ENCODE measurements at places on chromosomes 12 and 14.

DNA sequence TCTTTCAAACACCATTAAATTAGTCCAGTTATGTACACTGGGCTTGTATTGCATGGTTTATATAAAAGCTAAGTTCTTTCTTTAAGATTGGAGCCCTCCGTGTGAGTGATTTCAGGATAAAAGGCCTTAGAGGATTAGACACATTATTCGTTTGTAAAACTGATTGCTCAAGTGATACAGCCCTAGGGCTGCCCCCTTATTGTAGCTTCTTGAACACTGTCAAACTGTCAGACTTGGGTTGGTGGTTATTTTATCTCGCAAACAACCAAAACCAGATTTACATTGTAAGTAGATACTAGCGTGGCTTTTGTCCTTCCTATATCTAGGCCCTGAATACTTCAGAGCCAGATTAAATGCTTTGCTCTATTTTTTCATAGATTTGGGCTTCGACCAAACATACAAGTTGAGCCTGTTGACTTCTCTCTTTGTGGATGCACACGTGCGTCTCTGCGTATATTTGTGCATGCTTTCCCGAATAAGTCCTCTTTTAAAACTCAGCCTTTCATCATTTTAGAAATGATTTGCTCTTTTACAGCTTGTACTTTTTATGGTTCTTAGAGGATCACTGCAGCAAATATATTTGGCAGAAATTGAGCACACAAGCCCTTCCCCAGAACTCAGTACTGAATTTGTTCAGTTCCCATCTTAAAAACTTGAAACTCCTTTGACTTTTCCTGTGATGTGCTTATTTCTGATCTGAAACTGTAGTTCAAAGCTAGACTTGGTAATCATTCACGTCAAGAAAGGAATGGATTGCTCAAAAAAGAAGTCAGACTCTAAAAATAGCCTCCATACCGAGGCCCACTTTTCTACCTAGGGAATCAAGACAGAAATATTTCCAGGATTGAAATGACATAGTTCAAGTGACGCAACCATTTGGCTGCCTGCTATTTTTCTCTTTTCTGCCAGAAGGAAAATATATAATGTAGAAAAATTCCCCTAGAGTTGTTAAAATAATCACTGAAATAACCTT lies 129.5 kb downstream of the ETV6 start:
- H3K4me3 ChIP-seq = no peak overlapping the region
- peak; percentile 62 for DNase-seq
- H3K4me1 ChIP-seq = peaks cover 74% of the 10 kb centered on the region

GRCh38 chr12:96070670-96071279 lies 35.4 kb upstream of the LTA4H start:
- no peak overlapping the region for H3K4me3 ChIP-seq
- no peaks in the 10 kb centered on the region for H3K36me3 ChIP-seq
- H3K27me3 ChIP-seq = no peaks in the 10 kb centered on the region

- peaks cover 6% of the 10 kb centered on the region for H3K4me1 ChIP-seq
- H3K27ac ChIP-seq = no peak overlapping the region
- no peaks in the 10 kb centered on the region for H3K27me3 ChIP-seq
- no peaks in the 10 kb centered on the region for H3K36me3 ChIP-seq
- DNase-seq = peak; percentile 15
- H3K4me3 ChIP-seq = no peak overlapping the region
Measured at GRCh38 chr12:46609273-46609623, 216.5 kb downstream of the SLC38A4 start.

DNA sequence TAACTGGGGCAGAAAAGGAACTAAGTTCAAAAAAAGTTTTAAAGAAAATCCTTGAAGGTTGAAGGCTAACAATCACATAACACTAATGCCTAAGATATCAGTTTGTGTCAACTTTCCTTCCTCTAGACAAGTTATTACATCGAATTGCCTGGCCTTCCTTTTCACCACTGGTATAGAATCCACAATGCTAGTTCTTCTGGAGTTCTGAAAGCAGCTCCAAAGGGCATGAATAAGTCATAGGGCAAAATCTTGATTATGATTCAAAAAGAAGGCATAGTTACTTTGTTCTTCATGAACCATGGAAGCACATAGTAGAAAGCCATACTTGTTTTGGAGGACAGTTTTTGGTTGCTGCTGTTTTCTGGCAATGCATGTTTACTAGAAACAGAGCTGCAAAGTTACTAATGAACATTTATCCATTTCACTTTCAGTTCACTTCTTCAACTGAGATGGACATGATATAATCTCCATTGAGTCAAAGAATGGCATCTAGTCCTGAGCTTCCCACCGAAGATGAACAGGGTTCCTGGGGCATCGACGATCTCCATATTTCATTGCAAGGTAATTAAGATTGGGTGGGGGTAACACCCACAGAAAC lies 56.0 kb downstream of the SYNE2 start:
- no peak for DNase-seq
- H3K27me3 ChIP-seq = no peaks in the 10 kb centered on the region
- peak overlapping the region; percentile 48 for H3K4me3 ChIP-seq
- H3K36me3 ChIP-seq = no peaks in the 10 kb centered on the region

DNA sequence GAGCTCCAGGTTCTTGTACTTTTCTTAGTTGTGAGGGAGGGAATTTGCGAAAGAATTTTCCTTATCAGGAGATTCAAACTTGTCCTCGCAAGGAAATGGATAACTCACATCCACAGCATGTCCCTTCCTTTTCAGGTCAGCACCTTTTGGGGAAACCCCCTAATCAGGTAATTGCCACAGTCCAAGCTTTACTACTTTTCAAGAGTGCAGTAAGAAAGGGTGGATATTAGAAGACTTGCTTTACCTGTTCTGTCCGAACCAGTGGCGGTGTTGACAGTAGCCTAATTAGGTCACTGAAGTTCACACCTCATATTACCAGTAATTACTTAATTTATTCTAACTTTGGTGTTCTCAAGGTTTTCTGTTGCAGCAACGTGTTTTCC lies 6.7 kb upstream of the C12orf50 start:
- H3K36me3 ChIP-seq = no peaks in the 10 kb centered on the region
- H3K4me1 ChIP-seq = no peaks in the 10 kb centered on the region
- H3K27me3 ChIP-seq = no peaks in the 10 kb centered on the region
- H3K27ac ChIP-seq = peak overlapping the region; percentile 69
- no peak for DNase-seq
- H3K4me3 ChIP-seq = peak overlapping the region; percentile 86

DNA sequence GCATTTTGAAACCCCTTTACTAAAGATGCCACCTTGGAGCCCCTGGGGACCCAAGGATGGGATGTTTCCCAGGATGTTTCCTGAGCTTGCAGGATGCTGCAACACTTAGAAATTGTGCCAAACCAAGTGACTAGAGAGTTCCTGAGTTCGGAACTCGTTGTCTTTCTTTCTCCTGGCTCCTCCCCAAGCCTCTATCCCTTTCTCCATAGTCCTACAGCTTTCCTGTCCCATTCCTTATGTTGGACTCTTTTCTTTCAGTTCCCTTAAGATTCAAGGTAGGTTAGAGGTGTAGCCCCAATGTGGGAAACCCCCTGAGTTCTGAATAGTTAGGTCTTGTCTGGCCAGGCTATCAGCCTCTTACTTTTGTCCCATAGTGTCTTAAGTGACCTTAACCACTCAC lies 1.4 kb upstream of the KIF5A start:
- H3K4me3 ChIP-seq = no peak overlapping the region
- H3K27me3 ChIP-seq = no peaks in the 10 kb centered on the region
- H3K36me3 ChIP-seq = no peaks in the 10 kb centered on the region
- peaks cover 9% of the 10 kb centered on the region for H3K4me1 ChIP-seq
